ENCODE measurements at places on chromosomes 12 and 14.

- DNase-seq, result no peak
Measured at GRCh38 chr12:32897281-32897610, 669 bp upstream of the PKP2 start.

DNA sequence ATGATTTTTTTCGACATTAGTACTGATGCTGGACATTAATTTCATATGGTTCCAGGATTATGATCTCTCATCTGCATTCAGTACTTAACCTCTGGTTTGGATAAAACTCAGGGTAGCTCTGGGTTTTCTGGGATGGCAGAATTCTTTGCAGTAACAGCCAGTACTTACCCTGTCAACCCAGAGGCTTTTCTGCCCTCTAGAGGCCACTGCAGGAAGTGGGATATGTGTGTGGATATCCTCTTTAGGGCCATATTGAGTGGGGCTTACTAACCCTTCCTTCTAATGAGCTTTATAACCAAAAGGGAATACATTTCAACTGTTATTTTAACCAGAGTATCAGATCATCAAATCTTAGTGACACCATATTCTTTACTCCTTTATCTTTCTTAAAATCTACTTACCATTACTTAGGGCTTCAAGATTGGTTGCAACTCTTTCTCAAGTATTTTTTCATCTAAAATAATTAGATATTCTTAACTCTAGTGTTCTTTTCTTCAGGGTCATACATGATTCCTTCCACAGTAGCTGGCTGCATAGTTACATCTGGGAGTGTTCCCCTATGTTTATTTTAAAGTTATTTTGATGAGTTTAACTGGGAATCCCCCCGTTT lies 488.0 kb upstream of the STXBP6 start:
- DNase-seq, result no peak

- no peak for DNase-seq
Measured at GRCh38 chr12:618605-619004, 44.6 kb downstream of the NINJ2 start.

DNA sequence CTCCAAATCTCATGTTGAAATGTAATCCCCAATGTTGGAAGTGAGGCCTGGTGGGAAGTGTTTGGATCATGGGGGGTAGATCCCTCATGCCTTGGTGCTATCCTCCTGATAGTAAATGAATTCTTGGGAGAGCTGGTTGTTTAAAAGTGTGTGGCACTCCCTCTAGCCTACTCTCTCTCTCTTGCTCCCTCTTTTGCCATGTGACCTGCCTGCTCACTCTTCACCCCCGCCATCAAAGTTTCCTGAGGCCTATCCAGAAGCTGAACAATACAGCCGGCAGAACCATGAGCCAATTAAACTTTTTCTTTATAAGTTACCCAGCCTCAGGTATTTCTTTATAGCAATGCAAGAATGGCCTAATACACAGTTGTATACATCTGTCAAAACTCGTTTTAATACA lies 62.5 kb downstream of the BCL2L14 start:
- DNase-seq, result no peak

- no peak for DNase-seq
Measured at GRCh38 chr12:27924350-27925135, 48.0 kb downstream of the PTHLH start.

DNA sequence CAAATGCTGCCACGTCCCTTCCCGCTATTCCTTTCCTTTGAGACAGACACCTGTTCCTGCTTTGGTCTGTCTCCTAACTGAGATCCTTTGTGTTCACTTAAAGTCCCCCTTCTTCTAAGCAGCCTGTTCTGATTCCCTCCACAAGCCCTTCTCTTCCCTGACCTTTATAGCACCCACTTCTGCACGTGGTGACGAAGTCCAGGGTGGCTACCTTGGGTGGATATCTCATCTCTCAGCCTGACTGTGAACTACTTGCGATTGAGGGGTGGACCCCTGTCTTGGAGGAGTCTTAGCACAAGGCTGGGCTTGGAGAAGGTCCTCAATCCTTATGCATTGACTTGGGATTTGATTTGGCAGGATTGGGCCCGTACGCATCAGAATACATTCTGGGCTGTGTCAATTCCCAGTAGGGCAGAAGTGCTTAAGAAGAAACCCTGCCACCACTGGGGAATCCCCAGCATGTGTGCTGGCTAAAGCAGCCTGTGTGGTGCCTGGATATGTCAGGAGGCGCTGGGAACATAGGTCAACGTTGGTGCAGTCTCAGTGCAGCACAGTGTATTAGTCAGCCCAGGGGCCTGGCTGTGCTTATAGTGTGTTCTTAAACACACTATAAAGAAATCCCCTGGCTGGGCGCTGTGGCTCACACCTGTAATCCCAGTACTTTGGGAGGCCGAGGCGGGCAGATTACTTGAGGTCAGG lies 23.6 kb downstream of the KRT80 start:
- no peak for DNase-seq

DNA sequence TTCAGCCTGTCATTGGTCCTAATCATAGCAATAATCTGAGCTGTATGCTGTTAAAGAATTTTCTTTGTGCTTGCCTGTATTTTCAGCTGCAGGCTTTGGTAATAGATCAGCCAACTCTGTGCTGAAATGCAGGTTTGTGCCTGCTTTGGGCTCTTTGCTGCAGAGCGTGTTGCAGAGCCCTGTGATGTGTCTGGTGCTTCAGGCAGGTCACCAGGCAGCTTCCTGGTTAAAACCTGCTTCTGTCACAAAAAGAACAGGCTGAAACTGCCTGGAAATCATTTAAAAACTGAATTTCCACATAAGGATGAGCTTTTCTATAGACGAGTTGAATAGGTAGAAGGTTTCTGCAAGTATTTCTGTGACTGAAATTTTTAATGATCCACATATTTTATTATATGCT lies 3.1 kb downstream of the DIP2B start:
- DNase-seq, result peak; percentile 66

GRCh38 chr12:95185072-95185471 lies 32.2 kb downstream of the FGD6 start:
- no peak for DNase-seq

GRCh38 chr14:100965296-100965695 lies 61.8 kb upstream of the RTL1 start:
- DNase-seq, result no peak

DNA sequence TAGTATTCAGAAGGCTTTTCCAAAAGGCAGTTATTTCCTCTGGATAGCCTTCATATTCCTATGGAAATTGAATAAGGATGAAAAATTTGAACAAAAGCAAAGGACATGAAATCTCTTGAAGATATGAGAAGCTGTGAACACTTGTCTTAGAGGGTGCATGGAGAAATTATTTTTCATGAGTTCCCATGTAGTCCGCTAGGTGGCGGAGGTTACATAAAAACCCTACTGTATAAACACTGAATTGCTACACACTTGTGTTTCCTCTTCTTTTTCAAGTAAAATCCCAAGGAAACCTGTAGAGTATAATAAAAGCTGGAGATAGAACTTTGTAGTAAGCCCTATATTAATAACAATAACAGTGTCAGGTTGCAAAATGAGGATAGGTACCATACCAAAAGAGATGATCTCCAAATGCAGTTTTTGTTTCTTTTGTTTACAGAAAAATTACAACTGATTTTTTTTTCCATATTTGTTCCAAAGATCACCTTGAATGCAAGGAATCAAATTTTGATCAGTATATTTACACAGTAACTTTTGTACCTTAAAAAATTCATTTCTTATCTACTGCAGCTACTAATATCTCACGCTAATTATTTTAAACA lies 37.8 kb upstream of the OR4E1 start:
- DNase-seq, result no peak

DNA sequence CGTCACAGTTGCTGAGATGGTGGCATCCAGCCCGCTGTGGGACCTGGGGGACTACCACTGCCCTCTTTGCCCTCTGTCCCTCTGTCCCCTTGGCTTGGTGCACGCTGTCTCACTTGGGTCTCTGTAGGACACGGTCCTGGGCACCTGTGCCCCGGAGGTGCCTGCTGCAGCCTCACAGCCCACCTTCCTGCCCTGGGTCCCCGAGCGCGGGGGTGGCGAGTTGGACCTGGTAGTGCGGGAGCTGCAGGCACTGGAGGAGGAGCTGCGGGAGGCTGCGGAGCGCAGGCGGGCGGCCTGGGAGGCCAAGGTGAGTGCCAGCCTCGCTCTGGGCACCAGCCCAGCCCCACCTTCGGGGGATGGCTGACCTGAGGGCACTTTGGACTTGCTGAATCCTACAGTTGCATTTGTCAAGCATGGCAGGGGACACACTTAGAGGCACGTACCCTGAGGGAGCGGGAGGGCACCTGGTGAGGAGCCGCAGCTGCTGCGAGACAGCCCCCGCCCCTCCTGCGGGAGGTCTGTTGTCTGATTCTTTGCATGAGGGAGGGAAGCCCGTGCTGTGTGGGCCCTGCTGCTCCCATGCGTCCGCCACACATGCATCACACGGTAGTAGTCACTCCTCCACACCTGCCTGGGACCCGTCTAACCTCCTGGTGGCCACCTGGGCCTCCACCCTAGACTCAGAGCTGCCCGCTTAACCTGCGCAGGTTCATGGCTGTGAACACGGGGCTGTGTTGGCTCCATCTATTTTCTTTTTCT lies 6.8 kb downstream of the TEDC1 start:
- DNase-seq, result no peak

DNA sequence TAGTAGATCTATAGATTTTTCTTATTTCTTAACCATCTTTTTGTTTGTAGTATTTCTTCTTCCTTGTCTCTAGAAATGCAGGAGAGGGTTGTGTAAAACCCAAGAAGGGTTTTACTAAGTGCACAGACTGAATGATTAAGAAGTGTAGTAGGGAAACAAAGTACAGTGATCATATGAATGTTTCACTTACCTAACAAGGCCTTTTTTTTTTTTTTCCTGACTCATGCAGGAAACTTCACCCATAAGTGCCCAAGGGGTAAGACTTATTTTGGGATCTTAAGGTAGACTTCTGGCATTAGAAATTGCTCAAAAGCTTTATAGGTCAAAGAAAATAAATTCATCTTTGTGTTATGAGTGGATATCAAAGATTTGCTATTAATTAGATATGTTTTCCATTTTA lies 10.2 kb downstream of the SCN8A start:
- DNase-seq, result no peak

DNA sequence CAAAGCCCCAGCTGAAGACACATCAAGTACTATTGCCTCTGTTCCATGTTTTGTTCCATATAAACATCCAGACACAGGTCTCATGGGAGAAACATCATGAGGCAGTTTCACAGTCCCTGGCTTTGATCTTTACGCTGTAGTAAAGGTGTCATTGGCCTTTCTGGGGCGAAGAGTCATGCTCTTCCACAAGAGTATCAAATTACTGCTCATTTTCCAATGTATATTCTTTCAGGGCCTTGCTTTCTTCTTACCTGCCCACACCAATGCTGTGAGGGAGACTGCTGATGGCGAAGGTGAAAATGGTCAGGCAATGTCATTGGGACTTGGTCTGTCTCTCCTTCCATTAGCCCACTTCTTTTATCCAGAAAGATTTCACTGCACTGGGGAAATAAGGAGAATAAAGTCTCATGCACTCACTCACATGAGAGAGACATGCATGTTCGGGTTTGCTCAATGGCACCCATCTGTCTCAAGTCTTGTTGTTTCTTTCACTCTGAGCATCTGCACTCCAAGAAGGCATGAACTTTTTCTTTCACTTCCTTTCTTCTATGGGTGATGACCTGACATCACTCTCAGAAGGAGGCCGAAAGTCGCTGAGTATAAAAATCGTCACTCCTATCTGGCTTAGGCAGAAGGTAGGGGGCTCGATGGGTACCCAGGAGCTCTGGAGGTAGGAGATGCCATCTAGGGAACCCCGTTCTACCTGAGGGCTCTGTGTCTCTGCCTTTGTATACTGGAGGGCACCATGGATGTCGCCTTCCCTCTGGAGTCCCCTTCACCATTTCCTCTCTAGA lies 1.3 kb upstream of the JDP2 start:
- DNase-seq, result no peak
